Melanocyte of skin (primary cell): ENCODE measurements at places on chromosomes 5 and 9. TPM values are rescaled to one million over a fixed set of nuclear protein-coding genes. Genes with fewer than 3 reads are reported as not detected.

GFI1B gene
- total RNA-seq, result not detected in 2 replicates

BTNL9 gene
- not detected in 2 replicates for total RNA-seq

F2RL1 gene
- 0.15 and 0.33 TPM in 2 replicates for total RNA-seq

CNTFR gene
- 0.34 TPM in 1 of 2 replicates, not detected in the other for total RNA-seq
